ENCODE measurements at places on chromosomes 12 and 14. TPM values are rescaled to one million over a fixed set of nuclear protein-coding genes. Genes with fewer than 3 reads are reported as not detected.

DNA sequence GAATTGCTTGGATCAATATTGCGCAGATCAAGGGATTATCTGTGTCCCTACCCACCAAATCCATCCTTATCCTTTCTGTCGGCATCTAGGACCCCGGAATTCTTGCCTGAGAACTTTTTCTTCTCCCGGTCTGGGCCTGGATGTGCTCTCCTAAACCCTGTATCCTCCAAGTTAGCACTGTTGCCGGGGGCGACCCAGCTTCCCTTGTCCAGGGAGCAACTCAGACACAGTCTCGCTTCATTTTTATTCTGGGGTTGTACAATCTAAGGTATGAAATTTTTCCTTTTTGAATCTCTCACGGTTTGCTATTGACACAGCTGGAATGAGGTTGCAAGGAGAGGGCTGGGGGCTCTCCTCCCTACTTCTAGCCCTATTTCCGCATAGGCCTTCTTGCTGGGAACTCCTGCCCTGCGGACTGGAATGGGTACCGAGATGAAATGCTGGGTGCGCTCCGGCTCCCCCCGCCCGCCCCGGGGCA, 403 bp upstream of the PNP start:
- DNase-seq = peak; percentile 36

GRCh38 chr12:78361683-78362082, 502.9 kb upstream of the SYT1 start:
- no peak for DNase-seq

DNA sequence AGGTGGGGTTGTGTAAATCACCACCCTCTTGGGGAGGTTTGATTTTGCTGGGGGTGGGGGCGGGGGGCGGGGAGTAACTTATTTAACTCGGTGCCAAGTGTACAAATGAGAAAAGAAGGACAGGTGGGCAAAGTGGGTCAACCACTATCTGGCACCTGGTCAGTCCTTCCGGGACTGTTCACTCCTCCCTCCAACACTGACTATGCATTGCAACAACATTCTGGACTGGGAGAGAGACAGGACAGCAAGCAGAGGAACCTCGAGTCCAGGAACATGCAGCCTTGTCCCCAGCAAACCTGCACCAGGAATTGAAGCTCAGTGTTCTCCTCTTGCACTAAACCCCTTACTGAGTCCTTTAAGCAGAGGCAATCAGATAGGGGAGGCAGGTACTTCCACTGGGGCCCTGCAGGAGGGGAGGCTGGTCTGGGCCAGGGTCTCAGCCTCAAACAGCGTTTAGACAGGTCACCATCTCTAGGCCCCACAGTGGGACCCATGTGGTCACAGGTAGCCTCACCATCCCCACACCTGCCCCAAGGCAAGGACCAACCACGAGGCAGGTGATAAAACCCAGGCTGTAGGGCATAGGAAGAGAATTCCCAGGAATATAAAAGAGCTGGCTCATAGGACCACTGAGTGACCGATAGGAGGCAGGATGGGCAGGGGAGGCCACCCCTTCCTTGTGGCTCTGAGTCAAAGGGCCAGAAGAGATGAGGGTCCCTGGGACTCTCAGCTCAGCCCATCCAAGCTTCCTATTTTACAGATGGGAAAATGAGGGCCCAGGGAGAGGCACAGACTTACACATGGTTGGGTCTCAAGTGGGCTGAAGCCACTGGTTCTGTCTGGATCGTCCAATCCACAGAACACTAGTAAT, 9.8 kb downstream of the CCDC85C start:
- no peak for DNase-seq

DNA sequence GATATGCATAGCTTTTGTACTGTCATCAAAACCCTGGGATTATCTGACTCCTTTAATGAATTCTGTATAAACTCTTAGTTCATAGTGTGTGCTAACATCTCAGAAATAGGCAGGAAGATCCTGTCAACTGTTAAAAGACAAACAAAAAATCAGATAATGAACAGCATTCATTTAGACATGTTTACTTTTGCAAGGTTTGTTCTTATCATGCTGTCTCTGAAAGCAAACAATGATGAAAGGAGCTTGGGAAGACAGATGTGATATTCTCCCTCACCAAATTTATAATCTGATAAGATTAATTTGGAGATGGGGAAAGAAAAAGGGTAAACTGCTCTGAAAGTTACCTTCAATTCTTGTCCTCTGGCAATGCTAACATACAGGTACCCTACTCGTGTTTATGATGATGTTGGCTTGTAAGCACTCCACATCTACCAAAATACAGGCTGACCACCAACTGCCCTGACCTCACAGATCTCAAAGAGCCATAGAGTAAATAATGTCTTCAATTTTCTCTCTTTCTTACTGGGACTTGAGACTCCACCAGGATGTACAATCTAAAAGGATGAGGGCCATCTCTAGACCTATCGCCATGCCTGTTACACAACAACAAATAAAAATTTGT, 233.8 kb downstream of the SSPN start:
- DNase-seq = no peak

- no peak for DNase-seq
These were observed 38.9 kb downstream of the PRORP start for GRCh38 chr14:35161231-35161630.

- DNase-seq = no peak
These were observed 80.2 kb downstream of the BHLHE41 start for GRCh38 chr12:26044592-26044991.

The VDR gene
- total RNA-seq = 0.09 TPM

GRCh38 chr14:93937519-93937918, 10.4 kb downstream of the FAM181A start:
- DNase-seq = no peak

The ZNF385A gene
- 7.2 TPM for total RNA-seq

GRCh38 chr12:26648066-26648465, 184.9 kb downstream of the ITPR2 start:
- DNase-seq = no peak

GRCh38 chr14:93073358-93073707, 42.4 kb downstream of the ITPK1 start:
- no peak for DNase-seq

GRCh38 chr14:89466944-89467343, 49.9 kb upstream of the FOXN3 start:
- no peak for DNase-seq

- no peak for DNase-seq
These were observed 12.0 kb downstream of the FUT8 start for GRCh38 chr14:65424531-65424930.

The CCDC175 gene
- total RNA-seq = 0.24 TPM

Measured in neural progenitor cell (in vitro differentiated cells).